Neural progenitor cell (in vitro differentiated cells): ENCODE measurements at places on chromosomes 1 and 21.

GRCh38 chr1:171290621-171291020, 23.4 kb upstream of the FMO4 start:
- no peak for DNase-seq

GRCh38 chr1:175892686-175893085, 149.3 kb upstream of the TNR start:
- DNase-seq = no peak

- no peak for DNase-seq
These were observed 37.1 kb downstream of the PIGK start for GRCh38 chr1:77182083-77182482.

DNA sequence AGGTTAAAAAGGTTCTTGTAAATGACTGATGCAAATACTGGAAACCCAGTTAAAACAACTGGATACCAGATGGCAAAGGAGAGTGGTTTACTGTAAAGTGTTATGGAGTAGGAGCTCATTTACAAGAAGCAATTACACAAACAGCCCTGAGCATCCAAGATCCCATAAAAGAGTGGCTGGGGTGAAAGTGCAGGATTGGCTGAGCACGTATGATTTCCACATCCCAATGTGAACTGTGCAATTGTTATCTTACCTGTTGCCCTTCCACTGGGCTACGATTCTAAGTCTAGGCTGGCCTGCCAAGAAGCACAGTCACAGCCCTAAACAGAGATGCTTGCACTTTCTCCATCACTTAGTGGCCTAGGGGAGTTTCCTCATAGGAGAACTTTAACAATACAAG, 277.6 kb upstream of the RUNX1 start:
- DNase-seq = no peak

DNA sequence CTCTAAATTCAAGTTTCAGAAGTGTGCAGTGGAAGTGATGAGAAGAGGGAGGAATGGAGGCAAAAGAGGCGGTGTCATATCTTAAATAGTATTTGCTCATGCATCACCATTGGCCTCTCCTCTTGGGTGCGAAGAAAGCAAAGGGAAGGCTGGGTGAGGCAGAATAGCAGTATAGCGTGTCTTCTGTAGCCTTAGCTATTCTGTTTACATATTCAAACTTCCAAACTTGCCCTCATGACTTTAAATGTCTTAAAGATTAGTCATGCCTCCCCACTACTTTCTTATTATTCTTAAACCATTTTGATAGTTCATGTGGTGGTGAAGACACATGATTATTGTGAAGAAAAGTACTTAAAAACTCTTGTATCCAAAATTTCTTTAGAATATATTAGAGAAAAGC, 104.6 kb upstream of the TENT5C start:
- DNase-seq = no peak

- no peak for DNase-seq
These were observed 18.4 kb downstream of the CEP170 start for GRCh38 chr1:243236604-243237252.

DNA sequence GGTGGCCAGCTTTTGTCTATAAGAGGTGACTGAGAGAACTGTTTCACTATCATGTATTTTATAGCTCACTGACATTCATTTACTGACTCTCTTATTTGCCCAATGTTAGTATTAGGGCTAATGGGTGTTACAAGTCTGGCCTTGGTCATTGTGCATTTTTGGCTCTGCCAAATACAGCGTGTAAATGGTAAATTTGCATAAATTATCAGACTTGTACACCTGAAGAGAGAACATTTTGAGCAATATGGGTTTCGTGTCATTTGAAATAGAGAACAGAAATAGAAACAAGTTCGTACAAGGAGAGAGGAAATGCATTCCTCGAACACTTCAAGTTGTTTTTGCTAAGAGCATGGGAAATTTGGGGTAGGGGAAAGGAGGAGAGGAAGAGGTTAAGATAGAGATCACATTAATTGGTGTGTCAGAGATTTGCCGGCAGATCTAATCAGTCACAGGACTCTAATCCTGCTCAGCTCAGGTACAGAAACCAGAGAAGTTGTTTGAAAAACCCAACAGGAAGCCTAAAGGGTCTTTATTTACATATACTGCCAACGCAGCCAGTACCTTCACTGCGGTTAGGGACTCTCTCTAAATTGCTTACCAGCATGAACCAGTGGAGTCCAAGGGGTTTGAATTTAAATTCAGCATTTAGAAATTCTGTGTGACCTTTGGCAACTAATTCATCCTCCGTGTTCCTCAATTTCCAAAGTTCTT, 261.5 kb downstream of the GPATCH2 start:
- DNase-seq = peak; percentile 32

- DNase-seq = no peak
These were observed 62.7 kb upstream of the IPO9 start for GRCh38 chr1:201766131-201766866.

DNA sequence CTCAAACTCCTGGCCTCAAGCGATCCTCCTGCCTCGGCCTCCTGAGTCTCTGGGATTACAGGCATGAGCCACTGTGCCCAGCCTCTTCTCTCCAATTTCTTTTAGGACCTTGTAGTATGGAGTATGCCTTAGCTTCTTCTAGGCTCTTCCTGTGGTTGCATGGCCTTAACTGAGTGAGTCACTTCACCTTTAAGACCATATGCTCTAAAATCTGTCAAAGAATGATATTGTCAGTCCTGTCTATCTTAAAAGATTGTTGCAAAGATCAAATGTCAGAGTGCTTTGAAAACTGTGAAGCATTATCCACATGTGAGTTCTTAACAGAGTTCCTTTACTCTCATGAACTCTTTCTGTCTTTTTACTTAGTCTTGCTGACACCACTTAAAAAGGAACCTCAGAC, 37.2 kb downstream of the ATP2B4 start:
- no peak for DNase-seq

DNA sequence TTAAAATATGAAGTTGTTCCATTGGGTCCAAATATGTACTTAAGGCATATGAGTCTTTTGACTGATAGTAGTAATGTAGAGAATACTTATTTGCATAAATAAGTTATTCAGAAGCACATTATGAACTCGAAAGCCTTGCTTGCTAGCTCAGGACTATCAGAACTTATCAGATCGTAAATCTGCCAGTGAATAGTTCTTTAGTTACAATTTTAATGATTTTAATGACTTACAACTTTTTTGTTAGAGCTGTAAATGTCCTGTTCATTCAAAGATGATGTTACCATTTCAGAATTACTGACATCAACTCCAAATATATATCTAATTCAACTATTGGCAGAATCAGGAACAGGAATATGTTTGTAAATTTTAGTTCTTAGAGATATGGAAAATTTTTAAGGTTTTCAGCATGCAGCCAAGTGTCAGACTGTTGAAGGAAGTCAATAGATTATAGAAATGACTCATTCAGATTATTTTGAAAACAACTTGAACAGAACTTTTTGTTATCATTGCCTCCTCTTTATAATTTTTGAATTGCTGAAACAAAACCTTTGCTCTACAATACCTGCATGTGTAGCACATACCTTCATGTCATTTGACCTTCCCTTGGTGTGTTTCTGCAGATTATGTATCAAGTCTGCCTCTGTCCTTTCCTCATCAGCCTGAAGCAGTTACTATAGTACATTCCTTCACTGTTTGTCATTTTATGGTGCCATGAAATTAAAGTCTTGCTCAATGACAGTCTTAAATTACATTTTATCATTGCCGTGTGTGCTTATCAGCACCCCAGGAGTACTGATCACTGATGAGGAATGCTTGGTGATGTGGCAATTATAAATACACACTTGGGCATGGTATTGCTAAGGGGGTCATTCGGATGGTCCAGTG, 44.9 kb downstream of the LRRC8D start:
- no peak for DNase-seq

GRCh38 chr1:162633081-162633762, 958 bp downstream of the DDR2 start:
- no peak for DNase-seq

- DNase-seq = no peak
These were observed 233.2 kb downstream of the NPHP4 start for GRCh38 chr1:5758859-5759578.

- DNase-seq = no peak
These were observed 383.5 kb downstream of the NTNG1 start for GRCh38 chr1:107524301-107524700.

DNA sequence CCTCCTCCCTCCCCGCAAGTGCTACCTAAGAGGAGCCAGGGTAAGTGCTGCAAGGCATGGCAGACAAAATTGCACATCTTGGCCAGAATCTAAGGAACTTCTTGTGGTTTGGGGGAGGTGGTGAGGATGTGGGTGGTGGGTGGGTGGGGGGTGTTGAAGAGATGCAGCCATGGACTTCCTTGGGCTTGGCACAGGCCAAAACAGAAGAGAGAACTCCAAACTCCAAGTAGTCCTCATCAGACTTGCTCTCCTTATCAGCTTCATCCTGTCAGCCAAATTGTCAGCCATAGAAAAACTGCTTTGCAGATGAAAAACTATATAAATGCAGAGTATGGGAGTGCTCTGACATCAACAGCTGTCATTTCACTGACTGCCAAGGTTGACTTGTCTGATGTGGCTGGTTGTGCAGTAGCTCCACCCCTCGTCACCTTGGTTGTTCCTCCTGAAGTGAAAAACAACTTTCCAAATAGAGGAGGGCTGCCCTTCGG, 7.1 kb downstream of the AMIGO1 start:
- no peak for DNase-seq

GRCh38 chr1:42533101-42533863, 70.2 kb downstream of the CCDC30 start:
- DNase-seq = no peak

- DNase-seq = peak; percentile 48
These were observed 99.1 kb downstream of the ASTN1 start for GRCh38 chr1:177065430-177065829.

- DNase-seq = no peak
These were observed 178.6 kb downstream of the TGFBR3 start for GRCh38 chr1:91707114-91707889.

- DNase-seq = peak; percentile 69
These were observed 771 bp upstream of the NTNG1 start for GRCh38 chr1:107139833-107140702.

DNA sequence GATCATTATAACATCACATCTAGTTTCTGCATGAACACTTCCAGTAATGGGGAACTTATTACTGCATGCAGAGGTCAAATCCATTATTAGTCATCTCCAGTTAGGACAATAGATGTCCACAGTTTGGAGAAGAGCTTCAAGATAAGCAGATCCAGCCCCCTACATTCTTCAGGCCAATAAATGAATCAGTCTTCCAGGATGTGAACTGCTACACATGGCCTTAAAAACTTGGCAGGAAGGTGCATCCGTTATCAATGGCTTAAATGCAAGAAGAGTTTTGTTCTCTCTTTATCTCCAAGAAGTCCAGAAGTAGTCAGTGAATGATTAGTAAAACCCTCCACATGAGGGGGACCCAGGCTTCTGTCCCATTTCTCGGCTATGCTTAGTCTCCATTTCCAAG, 70.8 kb downstream of the DMRTA2 start:
- no peak for DNase-seq

DNA sequence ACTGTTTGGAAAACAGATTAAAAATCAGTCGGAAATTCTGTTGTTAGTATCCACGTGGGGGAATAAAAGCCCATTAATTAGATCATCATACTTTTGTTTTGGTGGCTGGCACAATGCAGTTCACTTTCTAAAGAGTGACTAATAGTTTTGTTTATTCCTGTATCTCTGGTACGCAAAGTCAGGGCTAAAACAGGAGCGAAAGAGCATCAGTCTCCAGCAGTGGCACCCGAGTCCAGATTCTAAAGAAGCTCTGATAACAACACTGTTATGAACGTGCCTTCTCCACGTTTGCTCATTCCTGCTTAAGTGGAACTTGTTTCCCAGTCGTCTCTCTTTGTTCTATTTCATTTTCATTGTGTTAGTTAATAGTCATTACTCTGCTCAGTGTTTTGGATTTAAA, 69.6 kb downstream of the HSPA13 start:
- no peak for DNase-seq

- no peak for DNase-seq
These were observed 290.0 kb downstream of the OMA1 start for GRCh38 chr1:58256546-58256945.
